Fibroblast of skin of right biceps (primary cell): ENCODE measurements at places on chromosomes 16 and 17.

- peak; percentile 66 for DNase-seq
Measured at GRCh38 chr17:43753493-43754129, 5.0 kb downstream of the SOST start.

DNA sequence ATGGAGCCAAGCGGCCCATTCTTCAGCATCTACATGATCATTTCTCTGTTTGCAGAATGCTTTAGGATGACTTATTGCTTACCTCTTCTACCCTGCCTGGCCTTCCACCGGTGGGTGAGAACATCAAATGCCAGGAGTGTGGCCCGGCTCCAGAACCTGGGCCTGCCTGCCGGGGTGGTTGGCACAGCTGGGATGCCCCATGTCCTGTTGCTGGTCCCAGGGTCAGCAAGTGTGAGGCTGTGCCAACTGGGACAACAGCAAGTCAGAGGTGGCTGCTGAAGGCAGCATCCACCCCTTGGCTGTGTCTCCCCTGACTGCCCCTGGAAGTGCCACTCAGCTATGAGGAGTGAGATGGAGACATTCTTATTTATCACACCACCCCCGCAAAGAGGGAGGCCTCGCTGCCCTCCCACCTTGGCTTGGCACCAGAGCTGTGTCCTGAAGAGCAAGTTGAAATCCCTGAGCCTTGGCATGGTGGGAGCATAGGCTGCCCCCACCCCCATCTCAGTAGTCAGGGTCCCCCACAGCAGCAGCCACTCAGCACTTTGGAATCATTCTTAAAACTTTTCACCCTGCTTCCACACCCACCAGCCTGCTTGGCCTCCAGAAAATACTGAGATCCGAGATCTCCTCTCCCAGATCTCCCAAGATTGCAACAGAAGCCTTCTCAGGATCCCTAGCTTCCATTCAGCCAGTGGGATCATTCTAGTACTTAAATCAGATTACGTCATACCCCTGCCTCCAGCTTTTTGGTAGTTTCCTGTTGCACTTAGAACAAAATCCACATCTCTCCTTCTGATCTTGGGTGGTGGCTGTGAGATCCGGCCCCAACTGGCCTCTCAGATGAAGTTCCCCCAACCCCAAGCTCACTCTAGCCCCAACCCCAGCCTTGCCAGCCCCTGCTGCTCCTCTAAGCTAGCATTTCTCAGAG, 127.5 kb downstream of the SOCS1 start:
- DNase-seq: peak; percentile 75

DNA sequence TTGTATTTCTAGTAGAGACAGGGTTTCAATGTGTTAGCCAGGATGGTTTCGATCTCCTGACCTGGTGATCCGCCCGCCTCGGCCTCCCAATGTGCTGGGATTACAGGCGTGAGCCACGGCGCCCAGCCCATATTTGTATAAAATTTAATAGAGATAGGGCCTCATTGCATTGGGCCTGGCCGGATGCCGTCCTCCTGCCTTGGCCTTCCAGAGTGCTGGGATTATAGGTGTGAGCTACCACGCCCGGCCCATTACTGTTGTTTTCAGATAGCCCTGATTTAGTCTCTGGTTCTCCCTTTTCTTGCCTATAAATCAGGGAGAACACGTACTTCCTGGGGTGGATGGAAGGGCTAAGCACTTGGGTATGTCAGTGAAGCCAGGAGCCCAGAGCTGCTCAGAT, 3.5 kb downstream of the DEF8 start:
- DNase-seq: no peak

DNA sequence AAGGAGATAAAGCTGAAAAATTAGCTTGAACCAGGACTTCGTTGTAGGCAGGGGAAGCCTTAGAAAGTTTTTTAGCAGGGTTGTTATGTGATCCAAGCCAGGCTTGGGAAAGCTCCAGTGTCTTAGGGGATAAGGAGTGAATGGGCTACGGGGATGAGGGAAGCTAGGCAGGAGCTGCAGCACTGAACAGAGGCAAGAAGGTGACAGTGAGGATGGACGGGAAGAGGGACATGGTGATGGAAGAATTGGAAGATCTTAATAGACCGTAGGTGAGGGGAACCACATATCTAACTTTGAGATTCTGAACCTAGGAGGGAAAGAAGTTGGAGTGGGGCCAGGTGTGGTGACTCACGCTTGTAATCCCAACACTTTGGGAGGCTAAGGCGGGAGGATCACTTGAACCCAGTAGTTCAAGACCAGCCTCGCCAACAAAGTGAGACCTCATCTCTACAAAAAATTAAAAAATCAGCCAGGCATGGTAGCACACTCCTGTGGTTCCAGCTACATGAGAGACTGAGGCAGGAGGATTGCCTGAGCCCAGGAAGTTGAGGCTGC, 3.2 kb downstream of the RHBDL3 start:
- no peak for DNase-seq

GRCh38 chr16:5215901-5216300, 118.3 kb upstream of the EEF2KMT start:
- no peak for DNase-seq

DNA sequence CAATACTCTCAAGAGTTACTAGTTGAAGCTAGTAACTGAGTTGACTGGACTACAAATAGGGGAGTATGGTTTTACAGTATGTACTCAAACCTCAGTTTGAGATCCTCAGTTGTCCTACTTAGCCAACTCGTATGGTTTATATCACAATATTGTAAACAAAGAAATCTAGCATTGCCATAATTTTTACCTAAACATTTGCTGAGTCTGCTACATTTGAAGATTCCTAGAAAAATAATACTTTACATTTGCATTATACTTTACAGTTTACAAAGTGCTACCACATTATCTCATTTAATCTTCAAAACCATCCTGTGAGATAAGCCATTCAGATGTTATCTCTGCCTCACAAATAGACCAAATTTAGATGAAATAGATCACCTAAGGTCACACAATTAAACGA, 16.3 kb downstream of the CBX1 start:
- no peak for DNase-seq

DNA sequence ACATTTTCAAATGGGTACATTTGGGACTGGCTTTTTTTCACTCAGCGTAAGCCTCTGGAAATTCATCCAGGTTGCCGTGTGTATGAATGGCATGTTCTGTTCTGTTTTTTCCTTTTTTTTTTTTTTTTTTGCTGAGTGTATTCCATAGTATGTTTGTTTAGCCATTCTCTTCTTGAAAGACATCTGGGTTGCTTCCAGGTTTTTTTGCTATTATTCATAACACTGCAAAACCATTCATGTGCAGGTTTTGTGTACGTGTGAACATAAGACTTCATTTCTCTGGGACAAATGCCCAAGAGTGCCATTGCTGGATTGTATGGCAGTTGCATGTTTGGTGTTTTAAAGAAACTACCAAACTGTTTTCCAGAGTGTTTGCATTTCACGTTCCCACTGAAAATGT, 335.9 kb upstream of the TNRC6C start:
- DNase-seq: no peak

DNA sequence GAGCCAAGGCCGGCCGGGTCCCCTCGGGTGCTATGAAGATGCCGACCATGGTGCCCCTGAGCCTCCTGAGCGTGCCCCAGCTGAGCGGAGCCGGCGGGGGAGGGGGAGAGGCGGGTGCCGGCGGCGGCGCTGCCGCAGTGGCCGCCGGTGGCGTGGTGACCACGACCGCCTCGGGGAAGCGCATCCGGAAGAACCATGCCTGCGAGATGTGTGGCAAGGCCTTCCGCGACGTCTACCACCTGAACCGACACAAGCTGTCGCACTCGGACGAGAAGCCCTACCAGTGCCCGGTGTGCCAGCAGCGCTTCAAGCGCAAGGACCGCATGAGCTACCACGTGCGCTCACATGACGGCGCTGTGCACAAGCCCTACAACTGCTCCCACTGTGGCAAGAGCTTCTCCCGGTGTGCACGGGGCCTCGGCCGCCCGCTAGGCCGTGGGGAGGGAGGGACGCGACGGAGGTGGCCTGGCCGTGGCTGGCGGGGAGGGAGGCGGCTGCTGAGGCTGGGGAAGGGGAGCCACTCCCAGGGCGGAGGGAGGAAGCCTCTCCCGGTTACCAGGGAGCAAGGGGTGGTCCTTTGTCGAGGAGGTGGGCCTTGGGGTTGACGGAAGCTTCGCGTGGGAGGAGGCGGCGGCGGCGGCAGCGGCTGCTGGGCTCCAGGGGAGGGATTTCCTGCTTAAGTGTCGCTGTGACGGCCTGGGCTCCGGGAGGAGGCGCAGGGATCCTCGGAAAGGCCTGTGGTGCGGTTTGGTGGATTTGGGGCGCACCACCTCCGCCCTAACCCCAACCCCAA, 1.3 kb downstream of the MAZ start:
- DNase-seq: peak; percentile 95

DNA sequence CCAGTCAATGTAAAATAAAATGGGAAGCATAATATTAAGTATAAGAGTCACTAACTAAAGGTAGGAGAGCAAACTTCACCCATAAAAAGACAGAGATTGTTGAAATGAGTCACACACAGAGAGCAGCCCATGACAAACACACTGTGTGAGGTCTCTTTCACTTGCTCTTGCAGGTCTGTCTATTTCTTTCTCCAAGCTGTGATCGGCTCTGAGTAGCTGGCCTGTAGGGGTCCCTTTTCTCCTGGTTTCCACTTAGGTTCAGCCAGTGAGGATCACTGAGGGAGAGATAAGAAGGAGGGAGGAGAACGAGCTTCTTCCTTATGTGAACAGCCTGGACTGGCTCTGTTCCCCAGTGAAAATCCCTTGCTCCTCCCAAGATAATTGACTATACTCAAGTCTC, 133.7 kb upstream of the HS3ST3A1 start:
- peak; percentile 78 for DNase-seq

- DNase-seq: no peak
Measured at GRCh38 chr17:66579556-66579955, 255.4 kb upstream of the CACNG5 start.

DNA sequence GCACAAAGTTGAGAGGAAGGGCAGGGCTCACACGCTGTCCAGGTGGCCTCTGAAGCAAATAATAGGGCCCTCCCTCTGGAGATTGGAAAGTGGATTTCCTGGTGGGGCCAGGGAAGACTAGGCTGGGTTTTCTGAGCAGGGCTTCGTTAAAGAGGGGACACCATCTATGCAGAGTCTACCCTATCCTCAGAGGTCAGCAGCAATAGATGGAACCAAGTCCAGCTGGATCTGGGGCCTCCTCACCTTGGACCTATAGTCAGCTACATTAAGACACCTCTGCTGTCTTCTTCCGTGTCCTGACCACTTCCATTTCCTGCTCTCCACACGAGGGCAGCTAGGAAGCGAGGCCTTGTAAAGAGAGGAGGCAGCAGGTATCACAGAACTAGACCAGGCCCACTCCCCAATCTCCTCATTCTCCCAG, 14.7 kb upstream of the ST6GALNAC1 start:
- DNase-seq: no peak

DNA sequence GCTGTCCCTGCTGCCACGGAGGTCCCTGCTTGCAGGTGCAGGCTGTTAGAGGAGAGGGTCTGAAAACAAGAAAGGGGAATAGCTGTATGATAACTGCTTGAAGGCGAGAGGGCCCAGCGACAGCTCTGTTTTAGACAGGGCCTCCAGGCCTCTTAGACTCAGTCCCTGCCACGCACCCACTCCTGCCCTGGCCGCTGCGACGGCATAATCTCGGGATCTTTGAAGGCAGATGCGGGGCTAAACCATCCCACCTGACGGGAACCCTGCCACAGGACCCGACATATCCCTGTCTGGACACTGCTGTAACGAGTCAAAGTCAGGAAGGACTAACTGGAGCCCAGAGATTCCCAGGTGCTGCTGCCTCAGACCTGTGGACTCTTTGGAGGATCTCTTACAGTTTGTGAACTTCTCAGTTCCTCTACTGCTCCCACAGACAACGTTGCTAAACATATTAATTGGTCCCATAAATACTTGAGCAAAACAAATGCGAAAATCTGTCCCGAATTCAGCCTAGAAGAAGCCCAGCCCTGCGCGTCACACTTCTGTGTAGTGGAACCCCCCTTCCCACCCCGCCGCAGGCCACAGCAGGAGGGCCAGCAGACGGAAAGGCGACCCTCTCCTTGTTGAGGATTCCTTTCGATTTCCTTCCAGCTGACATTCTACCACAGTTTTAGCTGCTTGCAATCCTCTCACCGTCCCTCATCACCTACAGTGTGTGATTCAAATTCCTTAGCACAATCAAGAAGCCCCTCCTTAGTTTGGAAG, 998 bp upstream of the TMEM11 start:
- DNase-seq: peak; percentile 23

DNA sequence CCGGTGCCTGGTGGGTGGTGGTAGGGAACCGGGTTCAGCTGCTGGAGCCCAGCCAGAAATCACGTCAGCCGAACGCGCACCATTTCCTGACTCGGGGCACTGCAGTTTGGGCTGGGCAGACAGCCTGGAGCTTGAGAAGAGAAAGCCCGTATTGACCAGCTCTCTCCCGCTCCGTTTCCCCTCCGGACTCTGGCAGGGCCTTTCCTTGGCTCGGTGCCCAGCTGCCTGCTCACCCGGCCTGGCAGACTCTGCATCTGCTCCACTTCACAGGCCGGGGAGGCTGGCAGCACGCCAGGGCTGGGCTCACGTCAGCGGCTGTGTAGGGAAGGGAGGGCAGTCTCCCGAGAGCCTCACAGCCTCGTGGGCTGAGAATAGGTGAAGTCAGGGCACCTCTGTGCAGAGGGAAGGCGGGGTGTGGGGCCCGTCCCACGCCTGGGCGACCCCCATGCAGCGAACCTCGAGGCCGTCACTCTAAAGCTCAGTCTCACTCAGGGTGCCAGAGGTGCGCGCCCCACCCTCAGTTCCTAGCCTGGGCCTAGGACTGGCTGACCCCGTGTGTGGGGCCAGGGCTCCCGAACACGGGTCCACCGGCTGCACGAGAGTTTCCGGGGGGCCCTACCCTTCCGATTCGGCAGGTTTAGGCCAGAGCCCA, 59.1 kb downstream of the OR1D5 start:
- DNase-seq: peak; percentile 91

DNA sequence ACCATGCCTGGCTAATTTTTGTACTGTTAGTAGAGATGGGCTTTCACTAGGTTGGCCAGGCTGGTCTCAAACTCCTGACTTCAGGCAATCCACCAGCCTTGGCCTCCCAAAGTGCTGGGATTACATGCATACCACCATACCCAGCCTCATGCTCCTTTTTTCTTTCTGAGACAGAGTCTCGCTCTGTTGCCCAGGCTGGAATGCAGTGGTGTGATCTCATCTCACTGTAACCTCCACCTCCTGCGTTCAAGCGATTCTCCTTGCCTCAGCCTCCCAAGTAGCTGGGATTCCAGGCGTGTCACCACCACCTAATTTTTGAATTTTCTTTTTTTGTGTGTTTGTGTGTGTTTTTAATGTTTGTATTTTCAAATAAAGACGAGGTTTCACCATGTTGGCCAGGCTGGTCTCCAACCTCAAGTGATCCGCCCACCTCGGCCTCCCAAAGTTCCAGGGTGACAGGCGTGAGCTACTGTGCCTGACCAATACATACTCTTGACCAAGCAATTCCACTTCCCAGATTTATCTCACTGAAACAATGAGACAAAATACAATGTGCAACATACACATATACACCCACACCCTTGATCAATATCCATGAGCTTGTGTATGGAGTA, 5.0 kb downstream of the GRB2 start:
- DNase-seq: no peak

- DNase-seq: no peak
Measured at GRCh38 chr16:58026705-58027160, 1.2 kb downstream of the MMP15 start.
